ENCODE measurements at places on chromosomes 7 and 10.

- no peak for DNase-seq
These were observed 24.2 kb upstream of the PRR15 start for GRCh38 chr7:29539471-29539870.

DNA sequence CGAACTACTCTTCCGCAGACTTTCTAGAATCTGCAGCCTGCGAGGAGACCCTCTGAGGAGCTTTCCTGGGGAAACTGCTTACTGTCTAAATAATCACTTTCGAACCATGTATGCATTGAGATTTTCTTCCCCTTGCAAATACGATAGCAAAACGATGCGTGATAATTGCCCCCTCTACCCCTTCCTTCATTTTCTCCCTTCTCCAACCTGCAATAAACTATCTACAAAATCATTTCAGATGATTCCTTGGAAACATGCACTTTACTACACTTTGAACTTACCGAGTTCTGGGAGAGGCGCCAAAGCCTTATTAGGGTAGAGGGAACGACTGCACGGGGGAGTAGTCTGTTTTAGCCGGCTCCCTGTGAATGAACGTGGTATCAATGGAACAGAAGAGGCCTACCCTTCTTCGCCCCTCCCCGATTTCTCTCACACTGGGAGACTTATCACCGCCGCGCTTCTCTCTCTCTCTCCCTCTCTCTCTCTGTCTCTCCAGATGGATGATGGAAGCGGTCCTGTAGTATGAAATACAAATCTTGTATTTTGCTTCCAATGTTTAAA is at the start of gene FGFBP3:
TSS of gene FGFBP3 (minus strand) at position 370 of the 561 bp plus-strand sequence. CDS start 517 bp downstream, outside the sequence.
- DNase-seq = no peak

- no peak for DNase-seq
These were observed 48.1 kb downstream of the PDLIM1 start for GRCh38 chr10:95242581-95243317.

- no peak for DNase-seq
These were observed 21.1 kb upstream of the FAM13C start for GRCh38 chr10:59383436-59383835.

- DNase-seq = no peak
These were observed 88.0 kb downstream of the CPED1 start for GRCh38 chr7:121076350-121077164.

DNA sequence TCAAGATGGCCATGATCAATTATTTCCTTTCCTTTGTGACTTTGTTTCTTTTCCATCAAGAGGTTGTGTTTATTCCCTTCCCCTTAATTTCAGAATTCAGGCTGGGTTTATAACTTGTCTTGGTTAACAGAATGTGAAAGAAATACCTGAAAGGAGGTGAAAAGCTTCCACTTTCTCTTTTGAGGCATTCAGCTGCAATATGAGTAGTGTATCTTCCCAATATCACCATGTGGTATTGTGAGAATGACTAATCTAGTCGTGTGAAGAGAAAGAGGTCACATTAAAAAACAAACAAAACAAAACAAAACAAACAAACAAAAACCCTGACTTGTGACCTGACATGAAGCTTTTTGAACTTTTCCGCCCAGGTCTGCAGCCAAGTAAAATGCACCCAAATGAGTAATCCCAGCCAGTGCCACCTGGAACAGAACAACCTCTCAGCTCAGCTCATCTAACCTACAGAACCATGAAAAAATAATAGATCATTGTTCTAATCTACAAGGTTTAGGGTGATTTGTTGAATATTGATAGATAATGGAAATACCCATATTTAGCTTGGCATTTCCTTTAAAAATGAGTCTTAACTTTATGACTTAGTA is 70.8 kb upstream of the TEX47 start:
- no peak for DNase-seq

All from stimulated activated CD8-positive, alpha-beta memory T cell treated with anti-CD3 and anti-CD28 coated beads, Interleukin-7, amount 100 ng/mL, for 48 hours (primary cell).